Bronchial epithelial cell (primary cell): ENCODE measurements at places on chromosomes 2 and 18. TPM values are rescaled to one million over a fixed set of nuclear protein-coding genes. Genes with fewer than 3 reads are reported as not detected.
A peak's percentile ranks its signal among the peaks of the same experiment; 100 is the strongest.

GRCh38 chr2:40758401-40759155 is 306.7 kb upstream of the SLC8A1 start:
- peak; percentile 28 for DNase-seq

DNA sequence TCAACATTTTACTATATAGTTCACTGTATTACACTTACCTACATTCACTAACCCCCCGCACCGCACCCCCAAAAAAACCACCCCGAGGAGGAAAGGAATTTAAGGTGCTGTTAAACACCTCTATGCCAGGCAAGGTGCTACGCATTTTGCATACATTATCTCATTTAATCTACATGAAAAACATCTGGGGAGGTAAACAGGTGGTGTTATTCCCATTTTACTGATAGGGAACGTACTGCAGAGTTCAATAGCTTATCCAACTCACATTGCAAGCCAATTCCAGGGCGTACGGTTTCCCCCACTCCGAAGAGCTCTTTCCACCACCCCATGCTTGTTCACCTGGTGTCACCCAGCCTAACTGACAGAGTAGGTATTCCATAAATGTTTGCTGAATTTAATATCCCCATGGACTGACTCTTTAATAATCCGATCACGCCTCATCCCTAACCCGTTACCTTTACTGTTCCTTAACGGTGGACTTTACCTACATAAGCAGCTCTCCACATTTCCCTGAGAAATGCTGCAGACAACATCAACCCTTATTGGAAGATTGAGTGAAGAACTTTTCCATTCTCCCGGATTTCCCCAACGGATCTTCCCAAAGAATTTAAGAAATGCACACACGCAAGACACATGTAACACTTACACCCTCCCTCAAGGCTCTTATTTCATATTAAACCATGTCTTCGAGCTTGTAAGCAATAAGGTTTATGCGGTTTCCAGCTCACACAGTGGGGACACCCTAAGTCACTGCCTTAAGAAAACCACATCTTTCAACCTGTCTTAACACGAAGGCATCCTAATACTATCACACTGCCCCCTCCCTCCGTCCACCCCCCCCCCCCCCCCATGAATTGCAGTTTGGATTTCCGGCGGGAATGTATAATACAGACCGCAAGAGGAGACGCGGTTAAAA is 1.2 kb downstream of the RAPH1 start:
- peak; percentile 66 for DNase-seq

DNA sequence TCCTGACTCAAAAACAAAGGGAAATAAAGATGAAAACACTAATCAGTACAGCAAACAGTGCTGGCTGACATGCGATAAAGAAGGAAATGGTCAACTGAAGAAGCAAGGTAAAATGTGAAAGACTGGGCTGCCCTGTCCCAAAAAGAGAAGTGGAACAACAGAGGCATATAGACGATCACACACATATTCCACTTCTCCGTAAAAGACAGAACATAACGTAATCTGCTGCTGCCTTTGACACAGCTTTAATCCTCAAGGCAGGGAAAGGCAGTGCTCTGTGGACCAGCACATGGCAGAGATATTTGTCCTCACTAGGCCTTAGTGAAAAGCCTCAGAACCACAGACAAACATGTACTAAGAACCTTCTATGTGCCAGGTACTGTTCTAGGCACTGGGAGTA is 24.3 kb upstream of the REL start:
- no peak for DNase-seq

- DNase-seq: no peak
These were observed 61.3 kb downstream of the NEDD4L start for GRCh38 chr18:58105206-58105887.

DNA sequence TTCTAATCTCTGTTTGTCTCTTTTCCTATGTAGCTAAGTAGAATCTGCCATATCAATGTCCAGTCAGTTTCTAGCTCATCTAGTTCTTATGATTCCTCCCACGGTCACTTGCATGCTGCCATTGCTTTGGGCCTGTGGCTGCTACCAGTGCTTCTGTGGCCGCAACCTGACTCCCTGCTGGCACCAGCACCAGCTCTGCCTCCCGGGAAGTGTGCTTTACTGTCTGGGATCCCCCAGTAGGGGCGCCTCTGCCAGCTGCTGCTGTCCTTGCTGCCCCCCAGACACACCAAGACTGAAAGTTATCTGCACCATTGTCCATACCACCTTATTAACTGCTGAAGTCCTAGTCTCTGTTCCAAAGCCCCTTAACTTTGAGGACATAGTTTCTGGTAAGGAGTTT is 56.3 kb downstream of the RAPGEF4 start:
- DNase-seq: no peak

DNA sequence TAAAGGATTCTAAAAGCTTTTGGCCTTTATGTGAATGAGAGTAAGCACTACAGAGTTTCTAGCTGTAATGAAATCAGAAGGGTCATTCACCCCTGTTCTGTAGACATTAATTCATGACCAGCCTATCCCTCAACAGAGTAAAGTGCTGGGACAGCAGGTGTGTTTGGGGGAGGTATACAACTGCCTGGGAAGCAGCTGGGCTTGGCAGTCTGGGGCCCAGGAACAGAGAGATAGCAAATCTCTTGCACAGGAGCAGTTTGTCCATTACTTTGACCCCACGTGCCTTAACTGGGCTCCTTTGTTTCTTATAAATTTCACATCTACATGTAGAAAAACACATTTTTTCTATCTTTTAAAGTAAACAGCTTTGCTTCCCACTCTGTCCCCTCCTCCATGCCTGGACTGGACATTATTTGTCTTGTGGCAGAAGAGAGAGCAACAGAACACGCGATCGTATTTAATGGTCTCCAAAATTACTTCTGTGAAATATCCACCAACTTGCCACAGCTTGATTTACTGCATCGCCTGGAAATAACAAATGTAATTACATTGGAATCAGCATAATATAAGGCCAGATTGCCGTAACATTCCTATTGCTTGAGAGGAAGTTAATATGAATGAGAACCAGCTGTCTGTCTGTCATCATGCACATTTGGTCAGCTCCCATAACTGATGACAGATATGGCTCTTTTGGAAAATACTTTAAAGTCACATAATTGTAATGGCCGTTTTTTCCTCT is 263.8 kb downstream of the RBM43 start:
- no peak for DNase-seq

DNA sequence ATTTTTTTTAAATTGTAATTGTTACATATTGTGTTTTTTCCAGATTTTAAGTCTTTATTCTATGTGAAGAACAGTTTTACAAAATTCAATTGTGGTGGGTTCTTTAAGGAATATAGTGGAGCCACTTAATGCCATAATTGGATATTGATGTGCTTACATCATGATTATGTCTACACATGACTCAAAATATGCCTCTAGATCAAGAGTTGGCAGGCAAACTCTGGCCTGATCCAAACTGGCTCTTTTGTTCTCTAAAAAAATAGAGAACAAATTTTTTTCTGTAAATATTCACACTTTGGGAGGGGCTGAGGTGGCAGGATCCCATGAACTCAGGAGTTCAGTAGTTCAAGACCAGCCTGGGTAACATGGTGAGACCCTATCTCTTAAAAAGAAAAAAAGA is 8.3 kb downstream of the EHBP1 start:
- DNase-seq: peak; percentile 19

Gene CPO
- total RNA-seq: 0.13 TPM in 1 of 2 replicates, not detected in the other

Gene RAB6C
- under 0.01 TPM in 1 of 2 replicates, not detected in the other for total RNA-seq

DNA sequence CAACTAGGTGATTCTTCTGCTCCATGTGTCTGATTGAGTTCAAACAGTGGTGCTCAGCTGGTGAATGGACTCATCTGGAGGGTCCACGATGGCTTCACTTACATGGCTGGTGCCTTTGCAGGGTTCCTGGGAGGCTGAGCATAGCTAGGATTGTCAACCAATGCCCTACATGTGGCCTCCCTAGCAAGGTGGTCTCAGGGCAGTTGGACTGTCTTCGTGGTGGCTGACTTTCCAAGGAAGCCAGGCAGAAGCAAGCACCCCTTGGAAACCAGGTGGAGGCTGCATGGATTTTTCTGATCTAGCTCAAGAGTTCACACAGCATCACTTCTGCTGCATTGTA is 6.8 kb downstream of the IL1R2 start:
- no peak for DNase-seq

Gene CDH2
- total RNA-seq: 0.13 and 0.79 TPM in 2 replicates

DNA sequence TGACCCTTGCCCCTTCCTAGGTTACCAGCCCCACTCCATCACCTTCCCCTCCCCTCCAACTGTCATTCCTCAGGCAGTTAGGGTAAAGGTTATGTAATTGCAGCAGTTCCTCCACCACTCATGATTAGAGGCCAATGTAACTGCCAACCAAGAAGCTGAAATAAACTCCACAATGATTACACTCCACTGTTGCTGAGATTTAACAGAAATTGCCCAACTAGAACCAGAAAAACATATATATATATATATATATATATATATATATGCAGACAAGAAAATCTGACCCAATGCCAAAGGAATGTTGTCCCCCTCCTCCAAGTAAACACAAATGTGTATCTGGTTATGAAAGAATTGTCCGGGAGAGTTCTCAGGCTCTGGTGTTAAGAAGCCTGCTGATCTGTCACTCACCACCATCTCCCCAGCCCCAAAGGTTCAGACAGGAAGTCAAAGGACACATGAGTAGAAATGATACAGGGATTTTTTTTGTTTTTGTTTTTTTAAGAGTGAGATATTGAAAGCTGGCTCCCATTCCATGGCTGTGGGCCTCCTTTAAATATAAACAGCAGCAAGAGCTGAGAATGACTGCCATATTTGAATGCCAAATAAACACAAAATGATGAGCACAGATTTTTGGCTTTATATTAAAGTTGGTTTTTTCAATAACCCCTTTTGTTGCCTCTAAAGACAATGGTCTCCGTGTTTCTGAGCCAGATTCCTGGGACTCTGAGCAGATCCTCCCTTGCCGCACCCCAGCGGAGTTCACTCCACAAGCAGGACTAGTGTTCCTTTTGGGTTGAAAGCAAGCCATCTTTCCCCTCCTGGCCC is 127.2 kb upstream of the MAPRE2 start:
- DNase-seq: no peak

GRCh38 chr18:72935744-72936143 is 68.0 kb upstream of the NETO1 start:
- no peak for DNase-seq

Gene ITPRIPL1
- 1.6 and 2.6 TPM in 2 replicates for total RNA-seq

- DNase-seq: no peak
These were observed 125.1 kb upstream of the TNP1 start for GRCh38 chr2:216984937-216985336.

DNA sequence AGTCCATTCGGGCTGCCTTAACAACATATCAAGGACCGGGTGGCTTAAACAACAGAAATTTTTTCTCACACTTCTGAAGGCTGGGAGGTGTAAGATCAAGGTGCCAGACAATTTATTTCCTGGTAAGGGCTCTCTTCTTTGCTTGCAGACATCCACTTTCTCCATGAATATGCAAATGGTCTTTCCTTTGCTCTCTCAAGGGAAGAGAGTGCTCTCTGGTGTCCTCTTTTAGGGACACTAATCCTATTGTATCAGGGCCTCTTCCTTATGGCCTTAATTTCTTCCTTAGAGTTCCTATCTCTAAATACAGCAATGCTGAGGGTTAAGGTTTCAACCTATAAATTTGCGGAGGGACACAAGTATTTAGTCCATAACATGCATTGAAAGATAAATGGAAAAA is 770.8 kb downstream of the DSC3 start:
- DNase-seq: no peak

Gene AKAIN1
- not detected in 2 replicates for total RNA-seq

GRCh38 chr2:136439064-136439676 is 321.2 kb upstream of the CXCR4 start:
- DNase-seq: no peak

Gene LHCGR
- total RNA-seq: not detected in 2 replicates

Gene HRH4
- under 0.01 and 0.13 TPM in 2 replicates for total RNA-seq

Gene ABCB11
- 0.26 TPM in 2 replicates for total RNA-seq

GRCh38 chr2:85414761-85415553 is 3.6 kb upstream of the SH2D6 start:
- DNase-seq: no peak

Gene RAPGEF4
- total RNA-seq: 0.26 and 0.90 TPM in 2 replicates

DNA sequence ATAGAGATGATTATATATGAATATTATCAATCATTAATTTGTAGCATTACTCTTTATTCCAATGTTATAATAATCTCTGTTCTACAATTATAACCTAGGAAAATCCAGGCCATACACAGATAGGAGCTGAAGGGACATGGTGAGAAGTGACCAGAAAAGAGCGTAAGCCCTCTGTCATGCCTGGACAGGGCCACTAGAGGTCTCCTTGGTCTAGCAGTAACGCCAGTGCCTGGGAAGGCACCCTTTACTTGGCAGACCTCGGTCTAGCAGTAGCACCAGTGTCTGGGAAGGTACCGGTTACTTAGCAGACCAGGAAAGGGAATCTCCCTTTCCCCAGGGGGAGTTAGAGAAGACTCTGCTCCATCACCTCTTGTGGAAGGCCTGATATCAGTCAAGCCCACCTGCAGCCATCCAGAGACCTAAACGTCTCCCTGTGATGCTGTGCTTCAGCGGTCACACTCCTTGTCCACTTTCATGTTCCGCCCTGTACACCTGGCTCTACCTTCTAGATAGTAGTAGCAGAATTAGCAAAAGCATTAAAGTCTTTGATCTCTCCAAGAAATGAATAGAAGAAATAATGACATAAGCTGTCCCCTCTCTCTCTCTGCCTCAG is 447.5 kb upstream of the FSIP2 start:
- DNase-seq: peak; percentile 55

GRCh38 chr2:186947516-186947915 is 98.5 kb upstream of the ZSWIM2 start:
- no peak for DNase-seq

DNA sequence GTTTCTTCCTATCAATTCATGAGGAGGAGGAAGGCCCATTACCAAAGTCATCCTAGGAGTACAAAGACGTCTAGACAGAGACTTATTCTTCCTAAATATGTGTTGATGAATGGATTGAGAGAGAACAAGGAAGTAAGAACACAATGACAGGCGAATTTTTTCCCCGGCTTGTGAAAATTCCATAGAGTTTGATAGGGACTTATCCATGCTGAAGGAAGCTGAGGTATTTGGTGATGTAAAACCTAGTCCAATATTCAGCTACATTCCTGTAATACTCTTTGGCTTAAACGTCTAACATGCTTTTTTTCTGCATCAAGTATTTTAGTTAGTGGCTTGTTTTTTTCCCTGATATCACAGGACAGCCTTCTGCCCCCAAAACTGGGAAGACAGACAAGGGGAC is 121.9 kb upstream of the MYT1L start:
- DNase-seq: no peak

GRCh38 chr2:66191311-66191710 is 243.6 kb upstream of the MEIS1 start:
- no peak for DNase-seq

Gene RGPD4
- not detected in 2 replicates for total RNA-seq

DNA sequence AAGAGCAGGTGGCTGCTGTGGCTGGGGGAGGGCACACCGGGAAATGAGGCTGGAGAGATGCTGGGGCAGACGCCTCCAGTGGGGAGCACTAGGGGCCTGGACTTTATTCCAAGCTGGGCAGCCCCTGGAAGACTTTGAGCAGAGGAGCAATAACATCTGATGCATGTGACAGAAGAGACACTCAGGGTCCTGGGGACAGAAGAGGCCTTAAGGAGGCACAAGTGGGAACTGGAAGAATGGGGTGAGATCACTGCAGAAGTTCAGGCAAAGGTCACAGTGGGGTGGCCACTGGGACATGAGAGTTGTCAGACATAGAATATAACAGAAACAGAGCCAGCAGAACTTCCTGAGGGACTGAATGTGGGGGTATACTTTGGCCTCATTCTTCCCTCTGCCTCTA is 24.0 kb downstream of the TGFA start:
- no peak for DNase-seq

GRCh38 chr2:14756122-14756541 is 123.6 kb downstream of the LRATD1 start:
- DNase-seq: peak; percentile 56

GRCh38 chr2:30359644-30360167 is 87.3 kb upstream of the LCLAT1 start:
- DNase-seq: no peak
